ENCODE measurements at places on chromosomes 5 and 9.

- no peak for DNase-seq
These were observed 763.7 kb upstream of the GRAMD2B start for GRCh38 chr5:125659316-125660023.

DNA sequence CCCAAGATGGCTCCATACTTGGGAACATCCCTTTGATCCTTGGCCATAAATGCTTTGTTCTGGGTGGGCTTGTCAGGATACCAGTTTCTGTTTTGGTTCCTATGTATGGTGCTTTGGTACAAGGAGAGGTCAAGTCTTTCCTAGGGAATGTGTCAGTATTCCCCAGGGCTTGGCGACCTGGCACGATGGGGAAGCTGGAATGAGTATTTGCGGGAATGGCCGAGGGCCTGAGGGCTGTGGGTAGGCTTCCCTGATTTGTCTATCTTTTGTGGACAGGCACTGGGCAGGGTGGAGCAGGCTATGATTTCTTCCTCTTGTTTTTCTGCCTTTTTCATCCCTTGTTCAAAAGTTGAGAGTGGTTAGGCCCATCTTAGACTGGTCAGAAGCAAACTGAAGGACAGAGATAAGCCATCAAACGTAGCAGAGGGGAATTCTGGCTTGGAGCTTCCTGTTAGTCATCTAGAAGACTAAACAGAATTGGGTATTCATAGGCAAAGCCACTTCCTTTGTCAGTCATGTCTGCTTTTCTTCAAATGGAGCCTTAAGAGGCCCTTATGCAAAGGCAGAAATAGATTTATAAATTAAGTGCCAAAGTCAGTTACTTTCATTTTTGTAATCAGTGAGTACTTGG, 13.7 kb downstream of the DOCK2 start:
- DNase-seq, result no peak

DNA sequence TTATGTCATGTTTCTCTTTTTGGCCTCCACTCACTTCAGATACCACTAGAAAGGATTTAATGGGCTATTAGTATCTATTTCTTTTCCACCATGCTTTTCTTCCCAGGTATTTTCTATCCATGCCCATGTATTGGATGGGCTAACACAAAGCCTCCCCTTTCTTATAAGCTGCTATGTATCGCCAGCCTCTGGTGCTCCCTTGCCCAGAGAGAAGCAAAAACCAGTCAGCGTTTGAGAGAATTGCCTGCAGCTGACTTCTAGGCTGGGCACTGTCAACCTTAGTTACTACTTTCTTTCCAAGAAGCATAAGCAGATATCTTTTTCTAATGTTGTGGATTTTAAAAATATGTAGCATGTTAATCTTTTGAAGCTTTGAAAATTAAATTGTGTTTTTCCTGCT, 30.2 kb upstream of the HSPB3 start:
- DNase-seq, result no peak

DNA sequence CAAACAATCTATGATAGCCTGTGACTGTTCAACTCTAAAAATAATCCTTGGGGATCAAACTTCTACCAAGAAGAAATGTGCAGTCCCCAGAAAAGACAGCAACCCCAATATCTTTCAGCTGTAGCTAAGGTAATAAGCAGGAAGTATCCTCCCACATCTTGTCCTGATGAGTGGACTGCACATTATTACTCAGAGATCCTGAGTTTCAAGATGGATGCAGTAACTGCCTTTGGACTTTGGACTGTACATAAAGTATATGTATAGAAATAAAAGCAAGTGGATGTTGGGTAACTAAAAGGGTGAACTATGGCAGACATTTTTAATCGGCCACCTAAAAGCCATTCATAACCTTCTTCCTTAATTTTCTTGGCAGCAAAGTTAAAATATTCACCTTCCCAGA, 45.1 kb downstream of the SMIM23 start:
- no peak for DNase-seq

DNA sequence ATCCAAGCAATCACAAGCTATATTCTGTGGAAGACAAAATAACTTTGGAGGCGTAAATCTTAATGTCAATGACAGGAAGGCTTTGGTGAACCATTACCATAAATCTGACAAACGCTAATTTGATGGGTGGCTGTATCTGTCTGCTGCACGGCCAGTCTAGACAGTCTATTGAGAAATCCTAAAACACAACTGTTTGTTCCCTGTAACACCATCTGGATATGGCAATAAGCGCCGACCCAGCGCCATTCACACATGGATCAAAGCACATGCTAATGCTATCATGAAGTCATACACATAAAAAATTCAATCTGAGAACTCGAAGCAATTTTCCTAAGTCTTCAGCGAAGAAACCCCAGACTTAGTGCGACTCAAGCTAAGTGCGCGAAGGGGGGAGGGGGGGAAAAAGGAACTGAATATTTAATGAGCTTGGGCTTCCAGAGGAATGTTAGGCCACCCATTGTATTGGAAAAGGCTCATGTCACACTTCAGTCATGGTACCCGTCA, 95.1 kb downstream of the ARL15 start:
- DNase-seq, result no peak

- DNase-seq, result no peak
These were observed 135.9 kb downstream of the GABRB2 start for GRCh38 chr5:161410640-161411039.

- DNase-seq, result no peak
These were observed 48.2 kb downstream of the RXRA start for GRCh38 chr9:134374301-134375010.

DNA sequence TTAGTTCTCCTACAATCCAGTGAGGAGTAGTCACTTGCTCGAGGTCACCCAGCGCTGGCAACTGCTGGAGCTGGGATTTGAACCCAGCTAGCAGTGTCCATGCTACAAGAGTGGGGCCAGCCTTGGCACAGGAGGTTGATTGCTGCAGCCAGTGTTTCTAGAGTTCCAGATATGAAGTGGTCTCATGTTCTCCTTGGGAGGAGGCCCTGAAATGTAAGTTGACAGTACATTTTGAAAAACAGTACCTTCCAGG, 802 bp downstream of the CCDC107 start:
- DNase-seq, result no peak
